ENCODE measurements at places on chromosomes 4 and X.

DNA sequence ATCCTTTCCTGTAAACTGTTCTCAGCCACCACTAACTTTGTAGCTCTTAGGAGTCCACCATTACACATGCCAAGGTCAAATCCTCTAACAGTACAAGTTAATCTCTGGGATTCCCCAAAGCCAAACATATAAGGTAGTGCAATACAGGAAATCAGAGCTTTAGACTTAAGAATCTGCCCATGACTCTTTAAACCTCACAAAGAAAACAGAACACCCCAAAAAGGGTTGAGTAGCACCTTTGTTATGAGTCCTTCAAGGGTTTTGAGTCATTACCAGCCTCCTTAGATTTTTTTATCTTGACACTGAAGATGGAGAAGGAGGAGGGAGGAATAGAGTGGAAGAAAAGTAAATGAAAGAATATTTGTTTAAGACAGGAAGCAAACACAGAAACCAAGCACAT lies 243.9 kb upstream of the SPANXN1 start:
- no peak for DNase-seq

GRCh38 chr4:41294445-41295062 lies 37.8 kb downstream of the UCHL1 start:
- DNase-seq: no peak

DNA sequence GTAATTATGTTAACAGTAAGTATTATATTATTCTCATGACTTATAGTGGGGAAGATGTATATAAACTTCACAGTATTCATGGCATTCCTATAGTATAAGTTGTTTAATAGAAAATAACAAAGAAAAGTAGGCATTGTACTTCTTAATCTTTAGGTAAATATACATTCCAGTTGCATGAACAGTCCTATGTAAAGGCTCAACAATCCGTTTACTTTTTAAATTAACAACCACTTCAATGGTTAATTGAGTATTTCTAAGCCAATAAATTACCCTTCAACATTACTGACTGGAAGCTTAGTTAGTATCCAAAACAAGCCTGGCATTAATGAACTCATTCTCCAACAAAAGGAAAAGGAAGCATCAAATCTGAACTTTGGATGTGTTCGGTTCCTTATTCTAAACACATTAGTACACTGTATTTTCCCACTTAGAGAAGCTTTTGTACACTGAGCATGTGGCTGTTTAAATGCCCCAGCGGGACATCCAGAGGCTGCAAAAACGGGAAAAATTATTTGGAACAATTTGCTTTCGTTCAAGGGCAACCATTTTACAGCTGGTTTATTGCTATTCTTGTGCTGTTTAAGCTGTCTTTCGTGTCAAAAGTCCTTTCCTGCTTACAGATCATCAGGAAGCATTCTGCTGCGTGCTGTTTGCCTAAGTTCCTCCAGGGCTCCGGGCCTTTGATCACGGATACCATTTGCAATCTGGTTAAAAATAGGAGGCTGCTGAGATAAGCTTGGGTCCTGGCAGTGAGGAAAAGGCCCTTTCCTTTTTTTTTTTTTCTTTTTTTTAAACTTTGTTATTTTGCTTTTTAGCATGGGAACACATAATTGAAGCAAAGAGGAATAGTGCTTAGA lies 460.3 kb downstream of the SPRY1 start:
- DNase-seq: no peak

- DNase-seq: no peak
Observed at GRCh38 chr4:5660185-5660584, 48.2 kb downstream of the EVC2 start.

DNA sequence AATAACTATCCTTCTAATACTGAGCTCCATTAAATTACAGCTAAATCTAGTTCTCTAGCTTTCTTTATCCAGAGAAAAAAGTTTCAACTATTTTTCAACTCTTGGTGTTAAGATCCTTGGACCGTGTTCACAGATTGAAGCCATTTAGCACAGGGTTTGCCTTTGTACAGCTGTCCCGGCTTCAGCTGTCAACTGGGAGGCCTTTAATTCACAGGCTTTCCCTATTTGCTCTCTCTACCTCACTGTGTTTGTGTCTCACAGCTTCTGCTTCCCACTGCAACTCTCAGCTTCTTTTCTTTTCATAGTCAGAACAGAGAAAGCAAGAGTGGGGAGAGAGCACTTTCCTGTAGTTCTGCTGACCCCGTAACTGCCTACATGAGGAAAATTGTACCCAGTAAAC lies 76.9 kb upstream of the SMAD1 start:
- no peak for DNase-seq

- DNase-seq: no peak
Observed at GRCh38 chr4:101014417-101014816, 332.9 kb downstream of the PPP3CA start.

- peak; percentile 57 for DNase-seq
Observed at GRCh38 chr4:40301603-40302002, 33.5 kb upstream of the CHRNA9 start.

GRCh38 chr4:8110071-8110986 lies 48.3 kb downstream of the ABLIM2 start:
- no peak for DNase-seq

GRCh38 chrX:96997196-96997595 lies 113.5 kb downstream of the RPA4 start:
- DNase-seq: no peak

DNA sequence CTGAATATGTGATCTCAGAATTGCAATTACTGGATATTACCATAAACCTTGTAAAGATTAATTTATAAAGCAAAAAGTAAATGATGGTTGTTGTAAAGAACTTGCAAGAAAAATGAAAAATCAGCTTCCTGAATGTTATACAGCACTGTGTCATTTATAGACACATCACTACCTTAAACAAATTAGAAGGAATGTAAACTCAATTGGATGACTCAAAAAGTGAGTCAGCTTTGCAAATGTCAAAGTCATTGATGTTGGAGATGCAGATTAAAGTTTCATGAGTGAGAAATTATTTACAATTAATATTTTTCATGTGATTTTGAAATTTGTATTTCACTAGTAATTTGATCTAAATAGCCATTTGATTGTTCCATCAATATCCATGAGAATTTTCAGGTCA lies 193.2 kb downstream of the RAPGEF2 start:
- DNase-seq: no peak

- no peak for DNase-seq
Observed at GRCh38 chr4:17544831-17545234, 29.9 kb downstream of the CLRN2 start.

DNA sequence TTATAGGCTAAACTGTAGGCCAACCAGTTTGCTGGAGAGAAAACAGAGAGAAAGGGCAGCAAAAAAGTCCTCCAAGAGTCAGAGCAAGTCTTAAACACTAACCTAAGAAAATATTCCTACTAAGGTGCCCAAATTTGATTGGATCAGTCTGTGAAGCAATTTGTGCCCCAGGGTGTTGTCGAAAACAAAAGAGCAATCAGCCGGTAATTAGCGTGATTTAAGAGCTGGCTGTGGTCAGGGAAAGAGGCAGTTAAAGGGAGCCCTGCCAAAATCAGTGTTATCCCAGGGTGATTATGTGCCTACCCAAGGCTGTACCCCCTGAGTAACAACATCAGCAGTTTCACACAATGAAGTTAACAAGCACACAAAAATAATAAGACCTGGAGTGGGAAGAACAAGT lies 6.4 kb upstream of the BRWD3 start:
- DNase-seq: no peak

GRCh38 chrX:36849407-36849806 lies 158.8 kb upstream of the FAM47C start:
- no peak for DNase-seq

DNA sequence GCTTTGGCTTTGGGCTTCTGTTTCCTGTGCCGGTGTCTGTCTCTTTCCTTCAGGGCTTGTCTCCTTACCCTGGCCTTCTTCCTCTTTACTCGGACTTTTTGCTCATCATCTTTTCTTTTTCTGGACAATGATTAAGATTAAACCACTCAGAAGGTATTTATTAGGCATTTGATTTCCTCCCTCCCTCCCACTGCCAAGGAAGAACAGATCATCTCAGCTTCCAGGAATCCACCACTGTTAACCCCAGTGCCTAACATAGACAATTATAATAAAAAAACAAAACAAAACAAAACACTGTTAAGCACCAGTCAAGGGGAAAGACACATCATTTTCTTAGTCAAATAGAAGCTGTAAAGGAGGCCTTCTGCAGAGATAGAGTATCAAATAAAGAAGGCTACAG lies 16.6 kb downstream of the PGRMC1 start:
- no peak for DNase-seq

GRCh38 chr4:189765301-189765700 lies 175.4 kb upstream of the FRG1 start:
- DNase-seq: no peak

DNA sequence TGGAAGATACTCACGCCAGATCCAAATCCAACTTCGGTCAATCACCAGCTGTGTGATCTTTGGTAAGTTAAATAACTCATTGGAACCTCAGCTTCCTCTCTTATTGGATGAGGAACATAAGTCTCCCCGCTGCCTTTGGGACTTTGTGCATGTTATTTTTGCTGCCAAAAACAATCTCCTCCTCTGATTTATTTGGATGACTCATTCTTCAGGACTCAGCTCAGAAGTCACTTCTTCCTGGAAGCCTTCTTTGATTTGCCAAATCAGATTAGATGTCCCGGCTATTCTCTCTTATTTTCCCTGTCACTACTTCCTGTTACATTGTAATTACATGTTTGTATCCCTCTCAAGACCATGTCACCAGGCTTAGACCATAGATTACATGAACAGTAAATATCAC lies 138.0 kb upstream of the BOD1L1 start:
- no peak for DNase-seq

DNA sequence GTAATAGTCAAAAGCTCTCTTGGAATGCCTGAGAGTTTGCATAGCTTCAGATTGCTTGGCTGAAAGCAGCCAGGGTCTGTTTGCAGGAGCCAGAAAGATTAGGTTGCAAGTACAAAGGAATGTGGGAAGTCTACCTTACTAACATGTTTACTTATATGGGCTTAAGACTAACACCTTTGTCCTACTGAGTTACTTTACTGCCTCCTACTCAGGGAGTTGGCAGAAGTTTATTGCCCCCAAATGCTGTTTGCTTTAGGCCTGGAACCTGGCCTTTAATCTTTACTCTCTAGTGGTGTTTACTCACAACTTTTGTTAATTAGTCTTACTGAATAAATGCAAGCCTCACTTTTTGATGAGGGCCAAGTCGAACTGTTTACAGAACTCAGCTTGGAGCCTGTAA lies 219.4 kb upstream of the ZC4H2 start:
- DNase-seq: no peak

- no peak for DNase-seq
Observed at GRCh38 chr4:163679189-163679588, 184.7 kb downstream of the TMA16 start.

GRCh38 chrX:48496660-48497059 lies 12.1 kb upstream of the PORCN start:
- no peak for DNase-seq

DNA sequence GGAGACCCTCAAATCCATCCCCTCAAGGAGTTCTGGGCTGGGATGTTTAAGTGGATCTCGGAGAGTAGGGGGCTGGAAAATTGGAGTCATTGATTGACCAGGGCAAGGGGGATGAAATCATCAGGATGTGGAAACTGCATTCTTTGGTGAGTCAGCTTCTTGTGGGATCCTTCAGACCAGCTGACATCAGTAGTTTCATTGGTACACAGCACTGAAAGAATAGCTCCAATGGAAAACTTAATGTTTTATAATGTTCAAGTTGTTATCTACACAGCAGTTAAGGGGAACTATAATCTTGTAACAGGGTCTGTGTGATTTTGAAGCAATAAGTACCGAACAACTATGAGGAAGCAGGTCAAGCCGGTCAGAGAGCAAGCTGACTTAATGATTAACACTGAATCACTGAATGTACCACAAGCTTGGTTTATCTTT lies 506.1 kb downstream of the RPA4 start:
- no peak for DNase-seq

GRCh38 chr4:86810847-86811246 lies 38.3 kb downstream of the SLC10A6 start:
- DNase-seq: no peak

- no peak for DNase-seq
Observed at GRCh38 chr4:48620831-48621230, 130.8 kb downstream of the ZAR1 start.

- DNase-seq: no peak
Observed at GRCh38 chrX:482702-483203, 96.0 kb upstream of the PPP2R3B start.

DNA sequence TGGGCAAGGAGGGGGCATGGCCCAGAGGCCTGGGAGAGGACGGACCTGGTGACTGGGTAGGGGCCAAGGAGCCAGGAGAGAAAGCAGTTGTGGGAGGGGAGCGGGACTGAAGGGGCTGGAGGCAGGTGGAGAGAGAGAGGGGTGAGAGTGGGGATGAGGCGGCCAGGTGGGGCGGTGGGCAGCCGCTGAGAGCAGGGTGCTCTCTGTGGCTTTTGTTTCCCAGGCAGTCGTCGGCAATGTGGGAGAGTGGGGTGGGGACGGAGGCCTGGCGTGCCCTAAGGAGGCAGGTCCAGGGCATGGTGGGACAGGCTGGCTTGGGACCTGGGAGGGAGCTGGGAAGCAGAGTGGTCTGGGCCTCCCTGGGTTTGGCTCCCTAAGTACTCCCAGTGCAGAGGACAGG lies 3.2 kb upstream of the ATP2B3 start:
- no peak for DNase-seq

DNA sequence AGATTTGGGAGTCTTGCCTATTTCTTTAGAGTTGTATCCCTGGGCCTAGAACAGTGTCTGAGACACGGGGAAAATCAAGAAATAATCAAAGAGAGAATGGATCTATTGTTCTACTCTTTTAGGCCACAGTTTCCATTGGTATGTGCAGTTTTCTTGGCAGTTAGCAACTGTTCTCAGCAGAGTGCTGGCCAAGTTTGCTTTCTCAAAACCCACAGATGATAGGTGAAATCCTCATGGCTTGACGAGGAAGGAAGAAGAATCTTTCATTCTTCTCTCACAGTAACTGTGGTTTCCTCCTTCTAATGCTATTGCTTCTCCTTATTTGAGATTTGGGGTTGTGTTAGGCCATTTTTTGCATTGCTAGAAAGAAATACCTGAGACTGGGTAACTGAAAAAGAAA lies 42.2 kb downstream of the AGA start:
- no peak for DNase-seq

DNA sequence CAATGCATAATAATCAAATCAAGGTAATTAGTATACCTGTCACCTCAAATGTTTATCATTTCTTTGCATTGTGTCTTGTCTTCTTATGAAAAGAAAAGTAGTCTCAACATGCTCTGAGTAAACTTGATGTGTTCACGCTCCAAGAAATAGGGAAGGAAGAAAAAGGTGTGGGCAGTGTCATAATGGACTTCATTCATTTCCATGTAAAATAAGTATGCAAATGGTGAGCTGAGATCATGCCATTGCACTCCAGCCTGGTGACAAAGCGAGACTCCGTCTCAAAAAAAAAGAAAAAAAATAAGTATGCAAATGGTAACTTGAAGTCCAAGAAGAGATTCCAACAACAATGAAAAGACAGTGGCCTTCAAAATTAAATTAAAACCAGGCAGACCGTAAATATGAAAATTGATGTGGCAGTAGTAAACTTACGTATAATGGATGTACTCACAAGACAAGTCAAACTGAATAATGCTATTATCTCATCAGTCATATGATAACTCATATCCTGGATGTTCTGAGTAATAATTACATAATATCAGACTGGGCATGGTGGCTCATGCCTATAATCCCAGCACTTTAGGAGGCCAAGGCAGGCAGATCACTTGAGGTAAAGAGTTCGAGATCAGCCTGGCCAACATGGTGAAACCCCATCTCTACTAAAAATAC lies 6.0 kb upstream of the CWH43 start:
- no peak for DNase-seq
